ENCODE measurements at places on chromosomes 5 and 9.

- DNase-seq = no peak
Measured at GRCh38 chr9:124260769-124261603, 3.2 kb downstream of the NEK6 start.

GRCh38 chr5:150257424-150257823 lies 32.1 kb downstream of the CAMK2A start:
- no peak for DNase-seq

GRCh38 chr5:151675611-151676313 lies 11.0 kb downstream of the SPARC start:
- DNase-seq = no peak

- DNase-seq = no peak
Measured at GRCh38 chr5:127133071-127133470, 59.8 kb upstream of the C5orf63 start.

All from activated T-helper 2 cell treated with anti-CD3 and anti-CD28 coated beads, Interferon-gamma antibody, Interleukin-2, Interleukin-4, amounts not matched to agents 10 μg/mL and 5 μg/mL and 100 μg/mL, durations not matched to agents 14 hours and 24 hours and 36 hours (primary cell).